ENCODE measurements at places on chromosomes 7 and 10. TPM values are rescaled to one million over a fixed set of nuclear protein-coding genes. Genes with fewer than 3 reads are reported as not detected.

The MDFIC gene
- 84.4 TPM for total RNA-seq

The HACD1 gene
- total RNA-seq, result 0.71 TPM

The JCAD gene
- 0.05 TPM for total RNA-seq

The BTRC gene
- total RNA-seq, result 14.8 TPM

The KCNH2 gene
- total RNA-seq, result 0.49 TPM

The ASZ1 gene
- not detected for total RNA-seq

The GFRA1 gene
- total RNA-seq, result 0.11 TPM

The NRF1 gene
- 18.3 TPM for total RNA-seq

The MOGAT3 gene
- total RNA-seq, result not detected

The ZNF488 gene
- not detected for total RNA-seq

DNA sequence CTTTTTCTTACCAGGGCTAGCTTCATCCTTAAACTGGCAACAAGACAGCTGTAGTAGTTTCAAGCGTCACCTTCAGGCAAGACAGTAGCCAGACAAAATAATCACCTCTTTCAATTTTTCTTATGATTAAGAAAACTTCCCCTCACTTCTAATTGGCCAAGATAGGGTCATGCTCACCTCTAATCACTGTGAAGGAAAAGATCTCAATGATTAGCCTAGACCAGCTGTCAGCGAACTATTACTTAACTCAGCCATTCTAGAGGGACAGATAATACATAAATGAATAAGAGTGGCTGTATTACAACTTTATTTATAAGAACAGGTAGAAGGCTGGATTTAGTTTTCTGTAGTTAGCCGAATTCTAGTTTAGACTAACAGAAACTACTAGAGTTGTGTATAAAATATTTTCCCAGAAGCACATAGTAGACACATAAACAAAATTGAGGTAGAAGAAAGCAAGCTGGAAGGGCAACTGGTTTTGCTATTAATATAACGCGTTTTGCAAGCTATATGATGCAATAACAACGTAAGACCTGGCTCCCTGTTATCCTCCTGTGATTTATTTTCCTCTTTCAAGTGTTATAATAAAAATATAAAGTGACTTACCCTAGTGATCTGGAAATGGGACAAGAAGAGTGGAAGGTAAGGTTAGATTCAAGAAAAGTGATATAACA lies 64.3 kb downstream of the ELAPOR2 start:
- no peak for DNase-seq

- no peak for DNase-seq
Measured at GRCh38 chr7:107043921-107044346, 571 bp upstream of the PRKAR2B start.

- no peak for DNase-seq
Measured at GRCh38 chr10:71757399-71757922, 15.9 kb downstream of the VSIR start.

DNA sequence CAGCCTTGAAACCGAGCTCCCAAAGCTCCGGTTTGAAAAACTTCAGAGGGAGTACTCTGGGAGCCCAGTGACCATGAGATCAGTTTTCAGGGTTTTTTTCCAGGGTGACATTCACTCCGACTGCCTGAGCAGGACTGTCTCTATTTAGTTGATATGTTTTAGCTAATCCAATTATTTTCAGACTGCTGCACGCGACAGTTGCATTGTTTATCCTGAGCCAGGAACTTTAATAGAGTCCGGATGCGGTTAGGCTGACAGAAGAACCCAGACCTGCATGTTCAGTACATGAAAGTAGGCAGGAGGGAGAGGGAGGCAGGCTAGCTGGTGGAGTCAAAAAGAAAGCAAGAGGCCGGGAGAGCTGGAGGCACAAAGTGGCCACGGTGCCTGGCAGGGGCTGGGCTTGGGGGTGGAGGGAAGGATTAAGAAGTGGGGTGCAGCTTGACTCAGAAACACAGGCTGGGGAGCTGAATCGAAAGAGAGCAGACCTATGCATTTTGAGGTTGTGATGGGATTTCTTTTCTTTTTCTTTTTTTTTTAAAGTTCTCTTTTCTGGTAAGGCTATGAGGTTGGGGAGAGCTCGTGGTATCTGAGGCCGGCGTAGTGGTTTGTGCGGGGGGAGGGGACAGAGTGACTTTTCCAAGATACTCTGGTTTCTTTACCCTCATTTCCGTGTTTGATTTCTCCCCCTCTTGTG lies 5.7 kb downstream of the GATA3 start:
- DNase-seq, result no peak

- DNase-seq, result no peak
Measured at GRCh38 chr7:73830681-73831583, at the start of gene CLDN4. Gene CLDN4, plus strand, starts transcription at chr7:73830996. Its CDS starts 206 bp downstream, at chr7:73831202.

- no peak for DNase-seq
Measured at GRCh38 chr10:93408783-93409182, 73.4 kb downstream of the MYOF start.

GRCh38 chr7:105677817-105678573 lies 96.7 kb upstream of the EFCAB10 start:
- DNase-seq, result peak; percentile 21

GRCh38 chr10:6583447-6583846 lies 3.4 kb upstream of the PRKCQ start:
- peak; percentile 84 for DNase-seq

- DNase-seq, result no peak
Measured at GRCh38 chr7:95793658-95794057, 21.3 kb downstream of the DYNC1I1 start.

GRCh38 chr7:139618482-139619366 lies 95.2 kb downstream of the CLEC2L start:
- DNase-seq, result peak; percentile 47

- DNase-seq, result no peak
Measured at GRCh38 chr7:143296686-143297085, 8.5 kb downstream of the CASP2 start.

DNA sequence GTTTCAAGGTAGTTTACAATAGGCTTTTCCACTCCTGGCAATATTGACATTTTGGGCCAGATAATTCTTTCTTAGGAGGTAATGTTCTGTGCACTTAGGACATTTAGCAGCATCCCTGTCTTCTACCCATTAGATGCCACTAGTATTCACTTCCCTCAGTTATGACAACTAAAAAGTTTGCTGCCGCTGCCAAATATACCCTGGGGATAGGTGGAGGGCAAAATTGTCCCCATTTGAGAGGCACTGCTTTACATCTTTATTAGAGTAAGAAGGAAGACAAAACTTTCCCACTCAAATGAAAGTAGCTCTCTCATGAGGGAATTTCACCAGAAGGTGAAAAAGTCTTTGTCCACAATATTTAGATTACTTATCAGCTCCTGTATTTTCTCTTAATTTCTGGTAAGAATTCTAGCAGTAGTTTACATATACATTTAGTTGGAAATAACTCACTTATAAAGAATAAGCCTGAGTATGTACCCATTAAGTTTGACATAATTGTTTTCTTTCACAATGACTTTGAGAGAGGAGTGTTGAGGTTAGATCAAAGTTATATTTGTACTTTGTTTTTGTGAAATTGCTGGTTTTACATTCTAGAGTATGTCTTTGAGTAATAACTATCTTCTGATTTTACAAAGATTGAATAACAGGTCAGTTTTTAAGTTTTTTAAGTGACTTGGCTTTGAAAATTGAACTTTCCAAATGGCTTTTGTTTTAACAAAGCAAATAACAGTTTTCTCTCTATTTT lies 46.0 kb downstream of the HELLS start:
- no peak for DNase-seq

DNA sequence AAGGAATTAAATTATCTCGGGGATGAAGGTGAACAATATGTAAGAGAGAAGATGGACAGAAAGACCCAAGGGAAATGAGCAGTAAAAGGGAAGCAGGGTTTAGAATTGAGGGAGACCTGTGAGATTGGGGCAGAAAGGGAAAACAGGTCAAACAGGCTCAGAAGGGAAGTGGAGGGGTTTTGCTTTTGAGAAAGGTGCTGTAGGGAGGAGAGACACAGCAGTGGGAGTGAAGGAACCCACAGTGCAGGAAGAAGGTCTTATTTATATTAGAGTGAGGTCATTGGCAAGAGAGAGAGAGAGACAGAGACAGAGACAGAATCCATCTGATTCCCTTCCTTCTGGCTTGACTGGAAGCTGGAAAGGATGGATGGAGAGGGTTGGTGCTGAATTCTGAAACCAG lies 3.5 kb upstream of the TCAF1 start:
- no peak for DNase-seq

- no peak for DNase-seq
Measured at GRCh38 chr7:28687537-28687936, 270.6 kb downstream of the TRIL start.

DNA sequence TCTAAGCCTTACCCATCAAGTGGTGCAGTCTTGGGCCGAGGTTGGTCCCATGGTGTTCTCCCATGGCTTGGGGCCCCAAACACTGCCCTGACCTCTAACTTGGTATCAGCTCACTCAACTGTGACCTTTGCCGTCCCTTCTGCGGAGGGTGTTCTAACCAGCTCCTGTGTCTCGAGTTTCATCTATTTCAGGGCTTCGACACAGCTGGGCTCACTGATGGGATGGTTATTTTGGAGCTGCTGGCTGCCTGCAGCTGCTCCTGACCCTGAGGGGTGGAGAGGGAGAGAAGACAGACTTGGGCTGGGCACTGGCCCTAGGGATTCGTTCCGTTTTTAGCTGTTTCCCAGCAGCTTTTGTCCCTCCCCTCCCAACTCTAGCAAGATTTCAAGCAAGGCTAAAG lies 86.9 kb downstream of the NEURL1 start:
- no peak for DNase-seq

- DNase-seq, result peak; percentile 14
Measured at GRCh38 chr10:89001024-89001728, 10.6 kb downstream of the FAS start.

- no peak for DNase-seq
Measured at GRCh38 chr7:2566348-2566889, 7.6 kb downstream of the IQCE start.

DNA sequence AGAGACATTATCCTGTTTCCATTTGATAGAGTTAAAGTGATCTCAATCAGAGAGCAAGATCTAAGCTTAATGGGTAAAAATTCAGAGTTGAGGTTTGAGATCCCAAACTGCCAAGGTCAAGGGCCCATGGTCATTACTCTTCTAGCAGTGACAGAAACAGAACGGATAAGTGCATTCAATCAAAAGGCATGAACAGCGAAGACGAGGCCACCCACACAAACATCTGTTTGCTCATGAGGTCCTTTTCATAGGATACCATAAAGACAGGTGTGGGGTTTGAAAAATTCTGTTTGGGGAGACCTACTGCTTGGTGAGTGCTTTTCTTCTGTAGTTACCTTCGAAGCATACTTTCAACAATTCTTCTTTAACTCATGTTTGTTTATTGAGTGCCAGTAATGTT lies 58.3 kb downstream of the SEMA3C start:
- no peak for DNase-seq

GRCh38 chr10:103491729-103492364 lies 1.7 kb upstream of the NEURL1 start:
- DNase-seq, result no peak

DNA sequence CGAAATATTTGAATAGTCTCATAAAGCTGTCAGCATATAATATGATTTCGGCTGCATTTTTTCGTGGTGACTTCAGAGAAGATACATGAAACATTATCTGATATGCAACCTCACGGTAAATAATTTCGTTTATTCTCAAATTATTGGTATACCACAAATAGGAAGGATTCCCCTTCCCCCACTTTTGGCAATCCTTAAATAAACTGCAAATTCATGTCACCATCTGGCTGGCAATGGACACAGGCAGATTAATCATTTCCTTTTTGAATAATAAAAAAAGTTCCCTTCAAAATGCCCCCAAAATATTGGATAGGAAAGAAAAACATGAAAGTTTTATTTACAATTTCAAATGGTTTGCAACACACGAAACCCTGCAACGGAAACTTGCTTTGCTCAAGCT lies 234.5 kb upstream of the MEOX2 start:
- DNase-seq, result no peak

DNA sequence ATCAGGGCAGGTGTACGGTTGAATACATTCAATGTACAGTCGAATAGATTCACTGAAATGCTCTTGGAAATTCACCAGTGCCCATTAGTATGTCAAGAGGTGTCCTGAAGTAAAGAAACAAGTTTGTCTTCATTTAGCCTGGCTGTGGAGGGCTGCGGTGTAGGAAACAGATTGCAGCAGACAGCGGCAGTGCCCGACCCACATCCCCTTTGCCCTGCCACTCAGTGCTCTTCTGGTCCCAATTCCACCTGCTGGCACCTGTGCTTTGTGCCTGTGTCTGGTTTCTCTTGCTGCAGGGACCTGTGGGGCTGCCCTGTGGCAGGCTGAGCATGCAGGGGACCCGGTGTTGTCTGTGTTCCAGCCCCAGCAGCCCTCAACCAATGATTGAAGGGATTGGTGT lies 183.7 kb downstream of the RPS24 start:
- DNase-seq, result no peak

DNA sequence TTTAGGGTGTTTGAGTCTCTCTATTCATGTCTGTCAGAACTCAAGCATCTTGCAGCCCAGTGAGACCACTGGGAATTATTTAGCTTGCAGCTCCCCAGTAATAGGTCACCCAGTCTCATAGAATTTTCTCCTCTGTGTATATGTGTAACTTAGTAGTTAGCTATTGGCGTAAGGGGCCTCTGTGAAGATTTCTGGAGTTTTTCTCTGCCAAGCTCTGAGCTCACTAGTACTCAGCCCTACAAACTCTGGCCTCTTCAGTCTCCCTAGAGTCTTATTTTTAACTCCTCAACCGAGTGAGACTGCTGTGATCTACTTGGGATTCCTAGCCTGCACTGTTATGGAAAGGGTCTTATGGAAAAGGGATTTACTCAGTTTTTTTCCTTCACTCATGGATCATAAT lies 90.2 kb downstream of the PPP1R9A start:
- DNase-seq, result no peak

GRCh38 chr10:5813091-5813340 lies 218 bp downstream of the GDI2 start:
- DNase-seq, result no peak
